ENCODE measurements at places on chromosomes 7 and 10. TPM values are rescaled to one million over a fixed set of nuclear protein-coding genes. Genes with fewer than 3 reads are reported as not detected.

- no peak for DNase-seq
These were observed 47.4 kb downstream of the VPS50 start for GRCh38 chr7:93279541-93279940.

The PLXNA4 gene
- polyA plus RNA-seq, result under 0.01 TPM

The GLI3 gene
- 1.8 TPM for polyA plus RNA-seq

The ACHE gene
- 11.0 TPM for polyA plus RNA-seq

DNA sequence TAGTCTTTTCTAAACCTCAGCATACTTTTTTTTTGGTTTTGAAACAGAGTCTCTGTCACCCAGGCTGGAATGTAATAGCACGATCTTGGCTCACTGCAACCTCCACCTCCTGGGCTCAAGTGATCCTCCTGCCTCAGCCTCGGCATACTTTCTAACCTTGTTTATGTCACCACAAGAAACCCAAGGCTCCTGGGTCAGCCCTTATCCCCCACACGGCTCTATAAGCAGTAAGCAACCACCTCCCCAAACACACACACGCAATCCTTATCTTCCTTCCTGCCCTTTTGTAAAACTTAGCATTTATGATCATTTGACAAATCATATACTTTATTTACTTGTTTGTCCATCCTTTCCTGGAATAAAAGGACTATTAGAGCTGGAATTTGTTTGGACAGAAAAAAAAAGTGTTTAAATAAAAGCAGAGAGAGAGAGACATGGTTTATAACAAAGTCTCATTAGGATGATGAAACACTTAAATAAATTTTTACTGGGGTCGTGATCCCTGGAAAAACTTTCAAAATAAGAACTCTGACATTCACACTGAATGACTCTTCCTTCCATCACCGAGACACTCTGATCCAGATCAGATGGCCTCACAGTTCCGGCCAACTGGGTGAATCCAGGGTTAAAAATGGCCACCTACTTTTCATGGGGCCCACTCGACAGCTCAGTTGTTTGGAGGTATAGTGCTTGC is 72.7 kb upstream of the PIK3CG start:
- DNase-seq, result no peak
